Hematopoietic multipotent progenitor cell (in vitro differentiated cells): ENCODE measurements at places on chromosomes 11 and 22. TPM values are rescaled to one million over a fixed set of nuclear protein-coding genes. Genes with fewer than 3 reads are reported as not detected.
A peak's percentile ranks its signal among the peaks of the same experiment; 100 is the strongest.

GRCh38 chr11:34234086-34234740, 123.6 kb downstream of the ABTB2 start:
- DNase-seq: peak; percentile 90

DNA sequence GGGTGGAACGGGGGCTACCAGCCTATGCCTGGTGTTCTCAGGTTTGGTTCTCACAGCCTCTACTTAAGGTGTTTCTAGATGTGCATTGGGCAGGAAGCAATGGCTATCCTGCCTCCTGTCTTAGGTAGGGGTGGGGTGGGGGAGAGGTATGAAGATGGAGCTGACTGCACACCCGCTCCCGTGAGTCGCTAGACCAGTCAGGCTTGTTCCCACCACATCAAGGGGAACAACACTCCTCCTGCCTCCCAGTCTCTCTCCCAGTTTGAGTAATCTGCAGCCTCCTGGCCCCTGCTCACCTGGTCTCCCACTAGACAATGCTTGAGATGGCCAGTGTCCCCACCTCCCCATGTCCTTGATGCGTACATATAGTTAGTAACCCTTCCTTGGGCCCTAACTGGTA, 79.3 kb upstream of the TENM4 start:
- DNase-seq: no peak

DNA sequence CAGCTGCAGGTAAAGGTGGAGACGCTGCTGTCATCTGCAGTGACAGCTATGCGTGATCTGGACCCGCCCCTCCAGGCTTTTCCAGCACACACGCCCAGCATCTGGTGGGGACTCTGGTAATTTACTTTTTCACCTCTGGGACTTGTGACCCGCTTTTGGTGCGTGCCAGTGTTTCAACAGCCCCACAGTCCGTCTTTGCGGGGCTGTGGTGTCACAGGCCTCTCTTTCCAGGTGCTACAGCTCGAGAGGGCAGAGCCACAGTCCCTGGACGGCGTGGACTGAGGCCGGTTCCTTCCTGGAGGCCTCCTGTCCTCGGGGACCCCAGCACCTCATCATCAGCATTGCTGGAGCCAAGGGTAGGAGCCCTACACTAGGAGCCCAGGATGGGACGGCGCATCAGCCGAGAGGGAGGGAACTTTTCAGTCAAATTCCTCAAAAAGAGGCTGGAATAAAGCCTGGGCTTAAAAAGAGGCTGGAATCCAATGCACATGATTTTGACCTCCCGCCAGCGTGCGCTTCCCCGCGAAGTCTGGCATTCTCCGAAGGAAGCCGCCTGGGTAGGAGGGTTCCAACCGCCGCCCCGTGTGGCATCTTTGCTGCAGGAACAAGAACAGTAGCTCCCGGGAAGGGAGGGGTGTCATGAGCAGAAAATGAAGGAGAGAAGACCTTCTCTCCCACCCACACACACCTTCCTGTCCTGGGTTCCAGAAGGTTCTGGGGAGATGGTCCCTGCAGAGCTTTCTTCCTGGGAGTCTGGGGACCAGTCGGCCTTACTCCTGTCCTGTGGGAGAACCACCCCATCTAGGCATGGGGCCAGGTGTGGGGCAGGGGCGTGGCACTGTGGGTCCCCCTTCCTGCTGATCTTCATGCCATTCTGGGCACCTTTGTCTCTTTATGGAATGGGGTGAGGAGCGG, 25.7 kb upstream of the KRTAP5-7 start:
- no peak for DNase-seq

The SLN gene
- not detected for total RNA-seq

The KDM4D gene
- 1.3 TPM for total RNA-seq

The ACAT1 gene
- total RNA-seq: 22.1 TPM
